ENCODE measurements at places on chromosomes 2 and 18. TPM values are rescaled to one million over a fixed set of nuclear protein-coding genes. Genes with fewer than 3 reads are reported as not detected.

GRCh38 chr2:217804791-217805667 lies 197.8 kb downstream of the TNS1 start:
- H3K27me3 ChIP-seq, result no peaks in the 10 kb centered on the region
- H3K4me3 ChIP-seq, result no peak overlapping the region
- H3K4me1 ChIP-seq, result no peaks in the 10 kb centered on the region
- no peak for DNase-seq
- no peaks in the 10 kb centered on the region for H3K36me3 ChIP-seq

DNA sequence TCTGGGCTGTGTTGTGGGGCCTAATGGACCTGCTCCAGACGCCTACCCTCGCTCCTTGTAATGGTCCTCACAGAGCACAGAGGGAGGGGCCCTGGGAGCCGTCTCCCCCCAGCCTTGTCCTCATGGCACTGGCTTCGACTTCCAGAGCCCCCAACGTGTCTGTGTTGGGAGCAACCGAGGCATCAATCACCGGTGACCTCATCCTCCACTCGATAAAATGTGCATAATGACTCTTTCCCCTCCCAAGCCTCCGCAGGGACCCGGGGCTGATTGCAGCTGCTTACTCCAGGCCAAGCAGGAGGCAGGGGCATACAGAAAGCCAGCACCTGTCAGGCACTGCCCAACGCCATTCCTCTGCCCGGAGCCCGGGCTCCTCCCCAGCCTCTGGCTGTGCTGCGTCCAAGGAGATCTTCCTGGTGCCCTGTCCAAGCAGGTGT lies 271.7 kb downstream of the NDUFA10 start:
- H3K27ac ChIP-seq, result no peak overlapping the region
- no peaks in the 10 kb centered on the region for H3K36me3 ChIP-seq
- peaks cover 27% of the 10 kb centered on the region for H3K4me1 ChIP-seq
- DNase-seq, result no peak
- no peak overlapping the region for H3K4me3 ChIP-seq

The THUMPD2 gene
- 18.2 TPM for total RNA-seq

DNA sequence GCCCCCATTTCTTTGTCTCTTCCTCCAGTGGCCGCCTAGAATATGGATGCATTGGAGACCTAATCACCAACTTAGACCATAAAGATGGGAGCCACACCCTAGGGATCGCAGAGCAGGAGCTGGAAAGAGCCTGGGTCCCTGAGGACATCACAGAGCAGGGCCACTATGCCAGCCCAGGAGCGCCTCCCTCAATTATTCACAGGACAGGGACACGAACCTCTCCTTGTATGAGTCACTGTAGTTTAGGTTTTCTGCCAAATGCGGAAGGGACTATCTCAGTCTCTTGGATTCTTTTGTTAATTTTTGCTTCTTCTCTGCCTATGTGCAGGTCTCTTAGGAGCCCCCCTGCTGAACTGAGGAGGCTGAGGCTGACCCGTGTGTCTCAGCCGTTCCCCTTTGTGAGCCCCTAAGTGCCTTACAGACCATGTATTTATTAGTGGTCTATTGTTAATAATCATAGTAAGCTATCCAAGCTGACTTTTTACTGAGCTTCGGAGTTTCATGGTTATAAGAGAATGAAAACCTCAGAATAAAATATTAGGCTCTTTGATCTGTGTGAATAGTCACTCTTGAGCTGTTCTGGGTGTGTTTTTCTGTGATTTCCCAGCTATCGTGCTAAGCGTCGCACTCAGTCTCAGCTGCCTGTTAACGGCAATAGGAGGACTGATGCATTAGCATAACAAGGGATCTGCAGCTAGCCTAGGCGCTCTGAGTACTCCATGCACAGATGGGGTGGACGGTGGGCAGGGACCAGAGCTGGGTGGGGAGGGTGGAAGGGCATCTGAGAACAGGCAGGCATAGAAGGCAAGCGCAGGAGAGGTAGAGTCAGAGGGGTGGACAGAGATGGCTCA lies 12.7 kb upstream of the PTPN4 start:
- no peak overlapping the region for H3K27ac ChIP-seq
- DNase-seq, result no peak
- no peaks in the 10 kb centered on the region for H3K27me3 ChIP-seq
- no peaks in the 10 kb centered on the region for H3K4me1 ChIP-seq
- H3K4me3 ChIP-seq, result no peak overlapping the region

The ST8SIA5 gene
- total RNA-seq, result 0.05 TPM

DNA sequence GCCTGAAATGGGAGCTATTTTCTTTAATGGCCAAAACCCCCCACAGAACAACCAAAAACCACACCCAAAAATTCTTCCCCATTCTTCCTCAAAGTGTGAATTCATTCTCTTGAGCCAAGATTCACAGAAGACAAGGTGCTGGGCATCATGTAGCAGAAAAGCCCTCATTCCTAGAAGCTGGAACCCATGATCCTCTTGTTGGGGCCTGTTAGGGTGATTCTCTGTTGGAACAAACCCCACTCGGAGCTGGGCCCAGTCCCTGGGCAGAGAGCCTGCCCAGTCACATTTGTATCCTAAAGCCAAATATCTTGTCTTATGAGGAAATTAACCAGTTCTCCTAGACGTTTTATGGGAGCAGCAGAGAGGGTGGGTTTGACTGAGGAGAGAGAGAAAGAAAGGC lies 22.8 kb upstream of the VPS4B start:
- no peak for DNase-seq
- H3K27me3 ChIP-seq, result no peaks in the 10 kb centered on the region
- no peak overlapping the region for H3K4me3 ChIP-seq
- H3K4me1 ChIP-seq, result no peaks in the 10 kb centered on the region

- no peak overlapping the region for H3K27ac ChIP-seq
- no peak overlapping the region for H3K4me3 ChIP-seq
- H3K27me3 ChIP-seq, result no peaks in the 10 kb centered on the region
- H3K4me1 ChIP-seq, result no peaks in the 10 kb centered on the region
Observed at GRCh38 chr18:2424420-2424819, 146.9 kb downstream of the METTL4 start.

DNA sequence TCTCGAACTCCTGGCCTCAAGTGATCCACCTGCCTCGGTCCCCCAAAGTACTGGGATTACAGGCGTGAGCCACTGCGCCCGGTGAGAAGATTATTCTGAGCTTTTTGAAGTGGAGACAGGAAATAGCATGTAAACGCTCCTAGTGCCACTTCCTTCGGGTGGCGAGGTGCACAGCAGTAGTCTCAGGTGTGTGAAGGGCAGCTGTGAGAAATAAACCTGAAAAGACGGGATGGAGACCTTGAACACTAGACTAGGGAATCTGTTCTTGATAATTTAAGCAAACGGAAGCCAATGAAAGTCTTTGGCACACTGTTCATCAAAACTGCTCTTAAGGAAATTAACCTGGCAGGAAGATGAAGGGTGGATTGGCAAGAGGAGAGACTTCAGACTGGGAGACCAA lies 439 bp upstream of the PLEKHH2 start:
- peaks cover 43% of the 10 kb centered on the region for H3K27me3 ChIP-seq
- no peaks in the 10 kb centered on the region for H3K36me3 ChIP-seq
- peaks cover 6% of the 10 kb centered on the region for H3K4me1 ChIP-seq
- no peak overlapping the region for H3K27ac ChIP-seq

The IL36G gene
- total RNA-seq, result 0.24 TPM

The DSG1 gene
- total RNA-seq, result 0.61 TPM

The XDH gene
- total RNA-seq, result 0.19 TPM

DNA sequence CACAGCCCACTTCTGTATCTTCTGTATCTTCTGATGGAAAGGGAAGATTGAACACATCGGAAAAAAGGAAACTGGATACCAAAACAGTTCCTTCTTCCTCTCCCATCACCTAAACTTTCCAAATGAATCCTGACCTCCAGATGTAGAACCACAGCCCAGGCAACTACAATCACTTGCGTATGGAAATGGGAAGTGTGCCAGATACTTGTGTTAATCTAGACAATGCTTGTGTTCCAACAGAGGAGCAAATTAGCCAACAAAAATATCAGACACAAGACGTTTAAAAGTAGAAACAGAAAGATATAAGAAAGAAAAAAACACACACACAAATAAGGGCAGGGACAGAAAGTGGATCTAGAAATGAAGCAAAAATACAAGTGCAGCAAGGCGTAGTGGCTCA lies 31.4 kb upstream of the DUSP2 start:
- peaks cover 6% of the 10 kb centered on the region for H3K4me1 ChIP-seq
- H3K27me3 ChIP-seq, result no peaks in the 10 kb centered on the region
- DNase-seq, result no peak
- H3K4me3 ChIP-seq, result no peak overlapping the region
- H3K27ac ChIP-seq, result no peak overlapping the region

The SMYD1 gene
- 0.42 TPM for total RNA-seq

The SERPINB10 gene
- 1.7 TPM for total RNA-seq

The NT5DC4 gene
- total RNA-seq, result 0.85 TPM

The RGPD4 gene
- 0.19 TPM for total RNA-seq

GRCh38 chr2:75411574-75411973 lies 149.2 kb downstream of the EVA1A start:
- H3K27me3 ChIP-seq, result no peaks in the 10 kb centered on the region
- peaks cover 2% of the 10 kb centered on the region for H3K4me1 ChIP-seq
- no peak overlapping the region for H3K27ac ChIP-seq
- peaks cover 4% of the 10 kb centered on the region for H3K36me3 ChIP-seq

The C18orf54 gene
- total RNA-seq, result 3.5 TPM

DNA sequence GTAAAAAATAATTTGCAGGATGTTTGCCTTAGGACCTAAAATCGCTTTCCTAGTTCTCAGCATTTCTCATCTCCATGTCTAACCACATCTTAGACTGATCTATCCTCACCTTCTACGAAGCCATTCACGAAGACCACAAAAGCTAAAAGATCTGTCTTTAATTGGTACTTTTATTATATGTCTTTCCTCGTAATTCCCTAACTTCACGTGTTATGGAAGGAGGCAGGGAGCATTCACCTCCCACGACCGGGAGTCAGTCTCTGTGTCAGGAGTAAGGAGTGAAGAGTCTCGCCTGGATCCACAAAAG lies 1.6 kb downstream of the DLGAP1 start:
- H3K4me1 ChIP-seq, result no peaks in the 10 kb centered on the region
- no peak overlapping the region for H3K4me3 ChIP-seq
- no peaks in the 10 kb centered on the region for H3K36me3 ChIP-seq

DNA sequence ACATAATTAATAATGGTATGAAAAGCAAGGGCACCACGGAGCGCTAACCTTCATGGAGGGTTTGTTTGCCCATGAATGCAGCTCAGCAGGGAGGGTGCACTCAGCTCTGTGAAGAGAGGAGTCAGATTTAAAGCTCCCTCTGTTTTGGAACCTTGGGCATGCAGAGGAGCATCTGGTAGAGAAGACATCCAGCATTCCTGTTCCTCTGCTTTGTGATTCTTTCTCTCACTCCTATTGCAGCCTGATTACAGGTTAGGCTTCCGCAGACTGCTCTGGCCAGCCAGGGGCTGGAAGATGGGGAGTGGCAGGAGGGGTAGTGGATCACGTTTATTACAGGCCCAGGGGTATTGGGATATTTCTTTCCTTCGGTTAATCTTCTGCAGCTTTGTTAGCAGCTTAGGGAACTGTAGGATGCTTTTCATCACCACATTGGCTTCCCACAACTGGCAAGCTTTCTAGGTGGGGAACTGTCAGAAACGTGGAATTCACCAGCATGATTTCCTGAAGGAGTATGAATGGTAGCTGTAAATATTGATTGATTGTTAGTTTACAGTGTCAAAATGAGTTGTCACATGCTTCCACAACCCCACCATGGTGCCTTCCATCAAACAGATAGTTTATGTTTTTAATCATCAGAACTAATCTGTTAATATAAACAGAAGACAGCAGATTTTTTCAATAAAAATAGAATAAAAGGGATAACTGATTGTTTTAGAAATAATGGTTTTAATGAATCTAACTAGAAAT lies 201.1 kb downstream of the VAPA start:
- no peaks in the 10 kb centered on the region for H3K36me3 ChIP-seq
- DNase-seq, result no peak
- no peaks in the 10 kb centered on the region for H3K4me1 ChIP-seq

The AGXT gene
- 0.14 TPM for total RNA-seq

DNA sequence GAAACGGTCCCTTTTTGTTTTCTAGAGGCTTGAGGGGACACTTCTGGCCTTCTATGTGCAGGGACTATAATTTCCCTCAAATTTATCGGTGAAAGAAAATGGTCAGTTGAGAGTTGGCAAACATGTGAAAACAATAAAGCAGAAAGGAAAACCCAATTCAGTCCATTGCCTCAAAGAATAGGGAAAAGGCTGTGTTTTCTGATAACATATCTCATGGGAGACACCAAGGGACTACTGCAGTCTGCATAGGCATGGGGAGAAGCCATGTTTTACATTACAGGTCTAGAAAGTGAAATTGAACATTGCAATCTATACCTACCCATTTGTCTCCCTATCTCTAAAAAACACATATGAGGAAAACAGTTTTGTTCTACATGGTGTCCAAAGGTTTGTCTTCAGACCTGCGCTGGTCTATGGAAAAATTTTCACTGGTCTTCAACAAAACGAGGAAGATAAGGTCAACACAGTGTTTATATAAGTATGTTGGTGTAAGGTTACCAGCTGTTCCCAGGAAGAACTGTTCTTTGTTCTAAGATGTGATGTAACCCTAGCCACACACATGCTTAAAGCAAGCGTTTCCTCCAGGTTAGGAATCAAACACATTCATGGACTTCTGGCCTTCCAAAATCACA lies 179.7 kb downstream of the MREG start:
- no peaks in the 10 kb centered on the region for H3K36me3 ChIP-seq
- no peaks in the 10 kb centered on the region for H3K27me3 ChIP-seq
- H3K27ac ChIP-seq, result no peak overlapping the region
- H3K4me3 ChIP-seq, result no peak overlapping the region
- DNase-seq, result no peak

GRCh38 chr2:107542314-107542740 lies 284.4 kb upstream of the RGPD4 start:
- no peak overlapping the region for H3K4me3 ChIP-seq
- no peak overlapping the region for H3K27ac ChIP-seq
- H3K4me1 ChIP-seq, result no peaks in the 10 kb centered on the region

The DCDC2C gene
- total RNA-seq, result 0.38 TPM

GRCh38 chr2:241637795-241638660 lies 535 bp downstream of the ATG4B start:
- DNase-seq, result no peak
- peaks cover 13% of the 10 kb centered on the region for H3K36me3 ChIP-seq
- peak overlapping the region; percentile 94 for H3K4me3 ChIP-seq
- H3K27me3 ChIP-seq, result peaks cover 5% of the 10 kb centered on the region

DNA sequence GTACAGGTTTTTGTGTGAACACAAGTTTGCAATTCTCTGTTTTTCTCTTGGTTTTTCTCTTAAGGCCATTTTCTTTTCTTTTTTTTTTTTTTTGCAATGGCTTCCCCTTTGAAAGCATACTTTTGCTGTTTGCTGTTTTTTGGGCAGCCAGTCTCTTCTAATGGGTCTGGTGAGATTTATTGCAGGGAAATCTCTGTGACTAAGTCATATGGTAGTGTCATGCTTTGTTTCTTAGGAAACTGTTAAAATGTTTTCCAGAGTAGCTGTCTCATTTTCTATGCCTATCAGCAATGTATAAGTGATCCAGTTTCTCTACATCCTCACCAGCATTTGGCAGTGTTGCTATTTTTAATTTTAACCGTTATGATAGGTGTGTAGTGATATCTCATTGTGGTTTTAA lies 27.9 kb upstream of the CDCA7 start:
- H3K36me3 ChIP-seq, result no peaks in the 10 kb centered on the region
- no peaks in the 10 kb centered on the region for H3K27me3 ChIP-seq
- H3K4me3 ChIP-seq, result no peak overlapping the region
- no peaks in the 10 kb centered on the region for H3K4me1 ChIP-seq
- DNase-seq, result no peak

The HOXD9 gene
- total RNA-seq, result 0.14 TPM
